ENCODE measurements at places on chromosomes 6 and 20. TPM values are rescaled to one million over a fixed set of nuclear protein-coding genes. Genes with fewer than 3 reads are reported as not detected.

Gene RNF182
- total RNA-seq, result not detected

Gene RSPO3
- total RNA-seq, result not detected

Gene DEFB124
- total RNA-seq, result not detected

Gene TP53TG5
- 0.24 TPM for total RNA-seq

Gene SERINC1
- 51.1 TPM for total RNA-seq

Gene EYA2
- total RNA-seq, result not detected

Gene C20orf144
- total RNA-seq, result 0.31 TPM

Gene BANF2
- not detected for total RNA-seq

Gene GSTA3
- not detected for total RNA-seq

Gene WFDC12
- total RNA-seq, result not detected

Gene CRYBG1
- total RNA-seq, result 39.3 TPM

Gene C20orf141
- total RNA-seq, result not detected

Gene DIDO1
- total RNA-seq, result 48.4 TPM

Gene IL20RA
- total RNA-seq, result not detected

Gene SLC22A2
- not detected for total RNA-seq

Gene PSMA7
- total RNA-seq, result 316 TPM

Gene ANKRD66
- total RNA-seq, result not detected

Gene SCGN
- total RNA-seq, result not detected

Gene PRPH2
- total RNA-seq, result not detected

Gene ARHGAP18
- 7.0 TPM for total RNA-seq

Gene CPNE5
- 1.8 TPM for total RNA-seq

Gene CD24
- 0.26 TPM for total RNA-seq

Gene ZBTB12
- 2.0 TPM for total RNA-seq

Gene LINC00237
- not detected for total RNA-seq

Gene PLTP
- total RNA-seq, result 9.5 TPM

Gene VSX1
- not detected for total RNA-seq

Gene UQCC2
- total RNA-seq, result 157 TPM

Gene GUCA1A
- not detected for total RNA-seq

Gene CCN2
- total RNA-seq, result not detected

Gene KATNA1
- 22.8 TPM for total RNA-seq

Gene CALHM5
- not detected for total RNA-seq

Gene IPCEF1
- 14.2 TPM for total RNA-seq

Gene HSPA1L
- total RNA-seq, result 2.0 TPM

Gene PROKR2
- total RNA-seq, result not detected

Gene ULBP3
- total RNA-seq, result 0.61 TPM

Gene IL17F
- total RNA-seq, result 119 TPM

Gene HSD17B8
- total RNA-seq, result 35.3 TPM

Gene HLA-DRB1
- total RNA-seq, result 8.7 TPM

Gene AGER
- total RNA-seq, result 23.5 TPM

Gene ELMO2
- 57.4 TPM for total RNA-seq

Gene EPHA7
- not detected for total RNA-seq

Gene BFSP1
- 0.36 TPM for total RNA-seq

Gene SPEF1
- total RNA-seq, result 0.17 TPM

Gene KCNK17
- total RNA-seq, result not detected

Gene LAMA4
- total RNA-seq, result not detected

Gene RAB32
- 0.24 TPM for total RNA-seq

Gene TRIM38
- 29.5 TPM for total RNA-seq

Gene WFDC2
- 0.38 TPM for total RNA-seq

Gene RAET1L
- total RNA-seq, result not detected

Gene ITPA
- 56.2 TPM for total RNA-seq

Gene ENPP1
- 1.4 TPM for total RNA-seq

Gene MUC22
- not detected for total RNA-seq

Gene GHRH
- total RNA-seq, result not detected

Gene PROCR
- total RNA-seq, result 1.1 TPM

Gene ERVFRD-1
- total RNA-seq, result not detected

Gene CST7
- 81.8 TPM for total RNA-seq

Gene HCK
- total RNA-seq, result not detected
